ENCODE measurements at places on chromosomes 5 and 9.

DNA sequence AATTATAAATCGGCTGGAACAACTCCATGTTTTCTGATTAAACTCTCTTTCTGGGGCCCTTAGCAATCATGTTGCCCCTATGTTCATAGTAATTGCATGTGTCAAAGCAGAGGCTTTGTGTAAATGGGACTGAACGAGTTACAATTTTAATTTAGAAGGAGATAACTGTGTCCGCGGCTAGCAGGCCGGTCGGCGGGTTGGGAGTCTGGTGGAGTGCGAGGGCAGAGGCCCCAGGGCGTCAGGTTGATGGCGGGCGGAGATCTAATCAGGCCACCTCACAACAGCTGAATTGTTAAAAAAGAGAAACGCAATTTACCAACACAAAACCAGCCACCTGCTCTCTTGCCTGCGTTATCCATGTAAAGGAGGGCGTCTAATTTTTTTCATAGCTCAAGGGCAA lies 134.9 kb upstream of the LPCAT1 start:
- peak; percentile 27 for DNase-seq

GRCh38 chr9:130938652-130939404 lies at the start of gene FIBCD1:
Gene FIBCD1, minus strand, starts transcription at chr9:130939247. Its CDS starts 640 bp downstream, at chr9:130938607.
- DNase-seq, result peak; percentile 84

DNA sequence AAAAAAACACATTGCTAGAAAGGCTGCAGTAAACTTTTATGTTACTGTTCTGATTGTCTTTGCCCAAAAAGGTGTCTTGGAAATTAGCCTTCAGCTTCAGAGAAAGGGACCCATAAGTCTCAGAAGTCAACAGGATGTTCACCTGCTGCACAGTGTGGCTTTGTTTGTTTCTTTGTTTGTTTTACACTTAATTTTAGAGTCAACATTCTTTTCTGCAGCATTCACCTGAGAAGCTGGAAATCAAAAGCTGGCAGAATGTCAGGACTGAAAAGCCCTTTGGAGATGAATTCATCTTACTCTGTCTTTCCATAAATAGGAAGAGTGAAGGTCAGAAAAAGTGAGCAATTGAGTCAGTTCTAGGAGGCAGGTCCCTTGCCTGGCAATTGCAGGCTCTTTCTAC lies 170.0 kb downstream of the PAPPA start:
- DNase-seq, result no peak

- no peak for DNase-seq
Observed at GRCh38 chr9:96195541-96195940, 106.4 kb downstream of the HSD17B3 start.

DNA sequence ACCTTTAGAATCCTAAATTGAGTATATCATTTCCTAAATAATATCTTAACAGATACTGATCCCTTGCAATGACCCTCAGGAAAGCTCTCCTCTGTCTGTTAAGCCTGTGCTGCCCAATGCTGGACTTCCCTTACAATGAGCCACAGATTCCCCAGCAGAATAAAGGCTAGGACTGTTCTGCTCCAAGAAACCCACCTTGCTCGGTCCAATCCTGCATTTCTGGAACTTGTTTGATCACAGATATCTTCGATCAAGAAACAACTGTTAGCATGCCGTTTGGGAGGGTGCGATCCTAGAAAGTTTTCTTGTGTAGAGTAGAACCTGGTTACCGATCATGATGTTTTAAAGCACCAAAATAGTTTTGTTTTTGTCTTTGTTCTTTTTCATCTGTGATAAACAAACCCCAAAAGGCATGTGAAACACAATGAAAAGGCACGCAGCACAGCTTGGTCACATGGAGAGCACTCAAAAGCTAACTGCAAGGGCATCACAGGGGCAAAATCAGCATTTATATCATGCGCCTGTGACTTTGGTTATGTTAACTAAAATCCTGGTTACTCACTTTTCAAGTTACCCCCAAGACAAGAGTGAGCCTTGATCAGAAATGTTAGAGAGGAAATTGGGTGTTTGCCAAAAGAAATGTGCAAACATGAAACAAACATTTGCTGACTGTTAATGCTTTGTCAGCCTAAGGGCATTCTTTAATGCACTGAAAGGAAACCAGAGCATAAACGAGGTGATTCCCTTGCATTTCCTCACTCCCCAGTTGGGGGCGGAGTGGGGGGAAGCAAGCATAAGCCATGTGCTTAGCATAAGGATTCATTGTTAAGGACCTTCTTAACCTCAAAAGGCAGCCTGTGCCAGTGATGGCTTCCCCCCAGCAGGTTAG lies 61.9 kb upstream of the ADAMTS16 start:
- DNase-seq, result no peak

DNA sequence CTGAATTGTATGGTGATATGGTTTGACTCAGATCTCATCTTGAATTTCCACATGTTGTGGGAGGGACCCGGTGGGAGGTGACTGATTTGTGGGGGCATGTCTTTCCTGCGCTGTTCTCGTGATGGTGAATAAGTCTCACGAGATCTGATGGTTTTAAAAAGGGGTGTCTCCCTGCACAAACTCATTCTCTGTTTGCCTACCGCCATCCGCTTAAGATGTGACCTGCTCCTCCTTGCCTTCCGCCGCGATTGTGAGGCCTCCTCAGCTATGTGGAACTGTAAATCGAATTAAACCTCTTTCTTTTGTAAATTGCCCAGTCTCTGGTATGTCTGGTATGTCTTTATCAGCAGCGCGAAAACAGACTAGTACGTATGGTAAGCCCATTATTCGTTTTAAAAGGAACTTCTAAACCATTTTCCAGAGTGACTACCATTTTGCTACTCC lies 48.7 kb downstream of the SLC36A1 start:
- no peak for DNase-seq

DNA sequence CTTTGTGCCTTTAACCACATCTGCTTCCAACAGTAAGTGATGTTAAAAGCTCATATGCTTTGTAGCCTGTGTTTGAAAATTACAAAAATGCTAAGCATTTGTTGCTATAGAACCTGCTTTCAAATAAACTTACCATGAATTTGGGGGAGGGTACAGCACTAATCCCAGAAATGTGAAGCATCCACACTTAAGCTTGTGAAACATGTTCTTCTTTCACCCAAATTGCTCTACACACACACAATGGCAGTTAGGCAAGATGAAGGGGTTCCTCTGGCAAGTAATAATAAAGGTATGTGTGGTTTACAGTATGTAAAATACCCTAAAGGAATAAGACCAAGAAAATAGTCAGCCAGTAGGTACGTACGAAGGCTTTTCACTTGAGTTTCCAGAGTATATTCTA lies 165.6 kb downstream of the SMARCA2 start:
- no peak for DNase-seq

GRCh38 chr9:69421908-69422801 lies 97.1 kb downstream of the ENTREP1 start:
- DNase-seq, result peak; percentile 87

- no peak for DNase-seq
Observed at GRCh38 chr9:31916591-31917241, 467.7 kb upstream of the ACO1 start.

Measured in retina (tissue), 1 donor.